NCI-H1417 treated with DMSO at 0.1 percent for 48 hours (cell line): ENCODE measurements at places on chromosomes 7 and 10.

DNA sequence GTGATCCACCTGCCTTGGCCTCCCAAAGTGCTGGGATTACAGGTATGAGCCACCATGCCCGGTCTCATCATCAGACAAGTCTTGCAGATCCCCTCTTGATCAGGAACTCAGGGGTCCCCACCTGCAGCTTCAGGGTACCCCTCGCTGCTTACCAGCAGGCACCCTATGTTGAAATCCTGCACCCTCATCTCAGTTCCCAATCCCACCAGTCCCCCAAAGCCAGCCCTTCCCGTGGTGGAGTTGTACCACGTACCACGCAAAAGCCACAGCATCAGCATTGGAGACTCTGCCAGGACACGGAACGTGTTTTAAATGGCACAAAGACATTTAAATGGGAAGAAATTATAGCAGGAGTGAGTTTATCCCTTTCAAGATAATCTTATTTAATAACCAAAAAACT is 202.0 kb downstream of the CUX1 start:
- DNase-seq: no peak

- no peak for DNase-seq
Observed at GRCh38 chr10:119061352-119061751, 19.3 kb downstream of the EIF3A start.

GRCh38 chr7:97003262-97004246 is 1.8 kb upstream of the DLX6 start:
- no peak for DNase-seq

DNA sequence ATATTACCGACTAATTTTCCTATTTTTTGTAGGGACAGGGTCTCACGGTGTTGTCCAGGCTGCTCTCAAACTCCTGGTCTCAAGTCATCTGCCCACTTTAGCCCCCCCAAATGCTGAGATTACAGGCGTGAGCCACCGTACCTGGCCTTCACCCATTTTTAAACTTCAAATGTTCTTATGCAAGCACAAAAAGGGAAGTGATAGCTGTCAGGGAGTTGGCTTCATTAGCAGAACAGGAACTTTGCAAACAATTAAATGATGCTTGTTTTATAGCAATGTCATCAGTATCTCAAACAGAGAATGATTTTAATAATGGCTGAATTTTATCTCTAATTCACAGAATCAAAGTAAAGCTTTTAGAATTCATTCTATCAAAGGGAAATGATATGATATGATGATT is 49.8 kb upstream of the FAM171A1 start:
- DNase-seq: no peak

GRCh38 chr7:15681186-15681585 is 5.3 kb downstream of the MEOX2 start:
- no peak for DNase-seq

- no peak for DNase-seq
Observed at GRCh38 chr10:127600479-127600878, 51.4 kb downstream of the NPS start.

DNA sequence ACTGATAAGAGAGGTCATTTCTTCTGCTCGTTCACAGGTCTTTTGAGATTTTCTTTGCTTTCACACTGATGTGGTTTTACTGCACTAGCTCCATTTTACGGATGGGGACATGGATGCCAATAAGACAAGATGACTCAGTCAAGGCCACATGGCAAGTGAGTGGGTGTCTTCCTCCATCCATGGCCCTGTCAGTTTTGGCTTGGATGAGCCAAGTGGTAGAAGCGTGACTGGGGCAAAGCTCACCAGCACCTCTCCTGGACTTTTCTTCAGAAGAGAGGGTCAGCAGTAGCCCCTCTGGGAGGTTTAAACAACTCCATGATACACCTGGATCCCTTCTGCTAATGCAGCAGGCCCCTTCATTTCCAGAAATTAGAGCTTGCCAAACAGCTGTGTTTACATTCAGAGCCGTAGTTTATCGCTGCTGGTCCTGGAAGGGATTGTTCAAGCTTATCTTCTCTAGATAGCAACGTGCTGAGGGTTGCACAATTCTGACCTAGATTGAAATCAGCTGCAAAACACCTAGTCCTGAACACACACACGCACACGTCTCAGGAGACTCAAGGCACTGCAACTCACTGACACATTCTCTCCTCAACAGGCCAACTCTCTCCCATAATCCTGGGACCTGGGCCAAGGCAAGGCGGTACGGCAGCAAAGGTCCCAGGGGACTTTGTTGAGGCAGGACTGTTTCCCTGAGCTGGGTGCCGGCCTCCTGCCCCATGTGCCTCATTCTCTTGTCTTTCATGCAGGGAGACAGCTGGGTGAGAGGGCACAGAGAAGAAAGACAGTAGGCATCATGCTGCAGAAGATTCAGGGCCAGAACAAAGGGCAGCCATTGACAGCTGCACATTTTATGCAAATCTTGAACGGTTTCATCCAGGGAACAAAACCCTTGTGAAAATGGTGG is 14.2 kb upstream of the PDCD4 start:
- no peak for DNase-seq

GRCh38 chr10:110547139-110547761 is 20.2 kb upstream of the SMC3 start:
- DNase-seq: no peak

DNA sequence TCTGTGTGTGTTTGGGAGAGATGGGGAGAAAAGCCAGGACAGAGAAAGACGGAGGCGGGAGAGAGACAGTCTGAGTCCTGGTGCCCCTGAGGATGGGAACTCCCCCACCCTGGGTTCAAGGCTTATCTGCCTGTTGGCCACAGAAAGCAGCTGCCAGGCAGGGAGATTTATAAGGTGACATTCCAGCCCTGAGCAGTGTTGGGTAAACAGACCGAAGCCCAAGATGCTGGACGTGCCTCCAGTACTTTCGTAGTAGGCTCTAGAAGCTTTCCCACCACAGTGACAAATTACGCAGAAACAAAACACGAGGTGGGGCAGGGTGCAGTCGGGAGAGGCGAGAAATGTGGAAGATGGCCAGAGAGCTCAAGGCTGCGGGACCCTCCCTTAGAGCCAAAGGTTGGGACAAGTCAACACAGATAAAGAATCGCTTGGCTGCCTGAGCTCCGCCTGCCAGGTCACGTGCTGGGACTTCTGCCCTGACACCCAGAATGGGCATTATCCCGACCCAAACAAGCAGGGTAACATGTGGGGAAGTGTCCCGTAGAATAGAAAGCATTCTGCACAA is 41.1 kb downstream of the CCDC3 start:
- no peak for DNase-seq

DNA sequence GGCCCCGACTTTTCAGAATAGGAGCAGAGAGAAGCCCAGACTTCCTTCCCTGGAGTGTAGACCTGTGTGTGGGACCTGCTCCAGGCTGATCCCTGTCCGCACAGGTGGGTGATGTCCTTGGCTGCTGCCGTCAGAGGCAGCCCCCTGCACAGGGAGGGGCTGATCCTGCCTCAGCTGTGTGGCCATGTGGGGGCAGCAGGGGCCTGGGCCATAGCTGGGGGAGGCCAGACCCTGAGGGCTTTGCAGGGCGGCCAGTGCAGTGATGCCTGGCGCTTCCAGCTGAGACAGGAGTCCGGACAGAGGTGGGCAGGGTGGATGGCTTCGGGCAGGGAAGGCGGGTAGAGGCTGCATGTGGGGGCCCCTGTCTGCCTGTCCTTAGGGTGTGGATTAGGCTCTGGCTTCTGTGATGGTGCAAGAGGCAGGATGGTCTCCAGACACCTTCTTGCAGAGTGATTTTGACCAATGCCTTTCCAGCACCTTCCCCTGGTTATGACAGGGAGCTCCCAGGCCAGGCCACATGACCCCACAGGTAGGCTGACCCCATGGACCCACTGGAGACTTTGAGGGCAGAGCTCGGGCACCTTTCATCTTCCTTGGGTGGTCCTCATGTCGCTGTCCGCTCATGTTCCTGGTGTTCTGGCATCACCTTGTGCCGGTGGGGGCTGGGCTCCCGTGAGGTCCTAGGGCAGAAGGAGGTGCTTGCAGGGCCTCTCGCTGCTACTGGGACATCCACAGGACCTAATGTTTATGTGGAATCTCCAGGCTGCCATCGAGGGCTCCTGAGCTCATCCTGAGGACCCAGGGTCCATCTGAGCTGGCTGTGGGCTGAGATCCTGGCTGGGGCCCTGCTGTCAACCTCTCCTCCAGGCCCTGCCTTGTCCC is 141.5 kb downstream of the ADCY1 start:
- no peak for DNase-seq

DNA sequence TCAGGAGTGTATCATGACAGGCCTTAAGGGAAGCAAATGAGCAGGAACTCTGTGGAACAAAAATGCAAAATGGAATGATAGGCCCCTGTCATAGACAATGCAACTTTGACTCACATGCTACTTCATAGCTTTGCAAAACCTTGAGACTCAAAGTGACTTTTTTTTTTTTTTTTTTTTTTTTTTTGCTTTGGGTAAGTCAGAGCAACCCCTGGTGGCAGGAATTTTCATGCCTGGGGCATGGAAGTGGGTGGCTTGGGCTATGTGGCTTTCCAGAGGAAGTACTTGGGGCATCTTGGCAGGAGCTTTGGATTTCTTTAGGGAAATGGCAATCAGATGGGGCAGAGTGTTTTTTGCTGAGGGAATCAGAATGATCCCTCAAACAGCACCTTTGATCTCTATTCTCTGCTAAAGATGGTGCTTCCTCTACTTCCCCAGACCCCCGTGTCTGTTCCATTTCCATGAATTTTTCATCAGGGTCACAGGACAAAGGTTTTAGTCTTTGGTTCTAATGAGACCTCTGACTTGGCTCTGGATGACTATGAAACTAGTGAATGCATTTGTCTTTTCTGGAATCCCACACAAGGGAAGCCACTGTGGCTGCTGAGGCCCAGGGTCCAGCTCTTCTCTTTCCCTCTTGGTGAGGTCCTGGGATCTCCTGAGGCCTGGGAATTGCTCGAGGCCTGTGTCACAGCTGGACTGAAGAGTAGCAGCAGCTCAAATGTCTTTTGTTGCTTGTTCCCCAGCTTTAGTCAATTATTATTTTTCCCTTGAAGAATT is 62.8 kb downstream of the TACC2 start:
- DNase-seq: no peak

- no peak for DNase-seq
Observed at GRCh38 chr7:7317850-7318249, 135.5 kb downstream of the C1GALT1 start.

- DNase-seq: no peak
Observed at GRCh38 chr7:159064816-159065510, 79.7 kb downstream of the VIPR2 start.

GRCh38 chr7:111784296-111784695 is 222.0 kb upstream of the IMMP2L start:
- DNase-seq: no peak

GRCh38 chr10:78248651-78249464 is 215.2 kb downstream of the RPS24 start:
- DNase-seq: no peak

GRCh38 chr7:10939237-10939910 is 34.3 kb upstream of the PHF14 start:
- no peak for DNase-seq

DNA sequence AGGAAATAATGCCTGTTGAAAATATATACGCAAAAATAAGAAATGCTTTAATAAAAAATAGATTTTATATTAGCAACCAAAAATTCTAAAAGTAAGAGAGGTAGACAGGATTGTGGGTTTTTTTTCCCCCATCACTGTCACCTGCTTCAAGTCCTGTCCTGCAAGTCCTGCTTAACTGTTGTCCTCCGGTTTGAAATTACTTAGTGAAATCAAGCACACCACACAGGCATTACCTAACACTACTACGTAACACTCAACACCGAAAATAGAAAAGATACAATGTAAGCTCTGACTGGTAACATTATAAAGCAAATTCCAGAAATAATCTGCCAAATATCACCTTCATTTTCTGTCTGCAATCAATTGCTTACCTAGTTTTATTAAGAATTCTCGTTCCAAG is 90.9 kb downstream of the UPF2 start:
- DNase-seq: no peak

DNA sequence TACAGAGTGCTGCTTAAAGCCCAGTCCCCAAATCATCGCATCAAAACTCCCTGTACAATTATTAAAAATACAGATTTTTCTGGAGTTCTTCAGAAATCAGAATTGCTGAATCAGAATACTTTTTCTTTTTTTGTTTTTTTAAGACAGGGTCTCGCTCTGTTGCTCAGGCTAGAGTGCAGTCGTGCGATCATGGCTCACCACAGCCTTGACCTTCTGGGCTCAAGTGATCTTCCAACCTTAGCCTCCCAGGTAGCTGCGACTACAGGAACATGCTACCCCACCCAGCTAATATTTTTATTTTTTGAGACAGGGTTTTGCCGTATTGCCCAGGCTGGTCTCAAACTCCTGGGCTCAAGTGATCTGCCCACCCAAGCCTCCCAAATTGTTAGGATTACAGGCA is 3.9 kb downstream of the BBIP1 start:
- no peak for DNase-seq

GRCh38 chr10:95832216-95833041 is 75.3 kb upstream of the CC2D2B start:
- DNase-seq: no peak

- DNase-seq: no peak
Observed at GRCh38 chr10:121369616-121370015, 228.6 kb downstream of the FGFR2 start.

DNA sequence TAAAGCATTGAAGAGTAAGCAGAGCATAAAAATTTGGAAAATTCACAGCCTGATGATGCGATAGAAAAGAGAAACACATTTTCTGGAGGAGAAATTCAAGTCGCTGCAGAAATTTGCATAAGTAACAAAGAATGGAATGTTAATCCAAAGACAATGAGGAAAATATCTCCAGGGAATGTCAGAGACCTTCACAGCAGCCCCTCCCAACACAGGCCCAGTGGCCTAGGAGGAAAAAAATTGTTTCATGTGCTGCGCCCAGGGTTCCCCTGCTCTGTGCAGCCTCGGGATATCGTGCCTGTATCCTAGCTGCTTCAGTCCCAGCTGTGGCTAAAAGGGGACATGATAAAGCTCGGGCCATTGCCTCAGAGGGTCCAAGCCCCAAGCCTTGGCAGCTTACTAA is 206.8 kb downstream of the TPK1 start:
- DNase-seq: no peak

GRCh38 chr7:1029637-1030443 is 14.5 kb upstream of the GPR146 start:
- DNase-seq: no peak

- DNase-seq: no peak
Observed at GRCh38 chr7:113657603-113658002, 261.2 kb downstream of the PPP1R3A start.

DNA sequence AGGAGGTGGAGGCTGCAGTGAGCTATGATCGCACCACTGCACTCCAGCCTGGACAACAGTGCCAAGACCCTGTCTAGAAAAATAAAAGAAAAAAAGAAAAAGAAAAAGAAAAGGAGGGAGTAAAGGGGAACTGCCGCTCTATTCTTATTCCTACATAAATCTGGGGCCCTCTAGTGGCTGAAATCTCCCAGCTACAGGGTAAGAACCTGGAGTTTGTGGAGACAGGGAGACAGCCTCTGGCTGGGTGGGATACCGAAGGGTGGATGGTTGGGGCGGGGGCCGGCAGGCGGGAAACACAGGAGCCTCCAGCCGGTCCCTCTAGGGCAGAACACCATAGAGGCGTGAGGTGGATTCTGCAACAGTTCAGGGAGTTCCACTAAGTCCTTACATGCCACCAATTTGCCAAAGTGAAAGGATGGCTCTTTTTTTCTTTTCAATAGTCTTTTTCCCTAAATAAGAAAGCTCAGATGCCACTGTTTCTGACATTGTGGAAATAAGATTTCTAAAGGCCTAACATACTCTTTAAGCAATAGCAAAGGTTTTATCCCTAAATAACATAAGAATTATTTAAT is 117.3 kb downstream of the SVIL start:
- no peak for DNase-seq
